Mesenteric fat pad (tissue), 1 donor: ENCODE measurements at places on chromosomes 12 and 14.

- DNase-seq, result no peak
These were observed 9.6 kb upstream of the SYCP3 start for GRCh38 chr12:101748907-101749306.

- DNase-seq, result no peak
These were observed 133.5 kb downstream of the CPNE8 start for GRCh38 chr12:38771871-38772270.

- no peak for DNase-seq
These were observed 152.1 kb upstream of the PLEKHG7 start for GRCh38 chr12:92550661-92551060.

GRCh38 chr12:20028033-20028432, 340.3 kb upstream of the PDE3A start:
- DNase-seq, result no peak

DNA sequence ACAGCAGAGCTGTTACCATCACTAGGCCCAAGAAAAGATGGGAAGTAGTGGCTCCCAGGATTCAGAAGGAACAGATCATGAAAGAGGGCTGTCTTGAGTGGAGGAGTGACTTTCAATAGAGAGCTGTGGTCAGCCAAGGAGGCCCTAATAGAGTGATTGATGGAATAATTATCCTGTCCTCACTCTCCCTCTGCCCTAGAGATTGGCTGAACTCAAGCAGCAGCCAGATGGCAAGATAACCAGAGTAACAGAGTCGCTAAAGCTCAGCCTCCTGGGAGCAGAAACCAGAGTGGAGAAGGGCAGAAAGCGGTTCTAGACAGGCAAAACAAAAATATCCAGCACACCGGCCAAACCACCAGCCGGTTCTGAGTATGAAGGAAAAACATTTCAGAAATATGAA, 23.1 kb downstream of the GMFB start:
- no peak for DNase-seq

DNA sequence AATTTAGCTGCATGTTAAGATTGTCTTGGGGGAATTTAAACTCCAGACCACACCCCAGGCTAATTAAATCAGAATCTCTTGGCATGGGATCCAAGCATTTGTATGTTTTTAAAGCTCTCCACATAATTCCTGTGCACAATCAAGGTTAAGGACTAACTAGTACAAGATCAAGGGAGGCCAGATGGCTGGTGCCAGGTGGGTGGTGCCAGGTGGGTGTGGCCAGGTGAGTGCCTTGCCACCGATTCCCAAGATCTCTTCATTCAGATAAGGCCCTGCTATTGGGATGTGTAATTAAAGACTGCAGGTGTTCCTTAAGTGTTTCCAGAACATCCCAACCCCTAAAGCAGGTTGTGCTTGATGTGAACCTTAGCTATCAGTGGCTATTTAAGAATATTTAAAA, 75.1 kb downstream of the NRXN3 start:
- no peak for DNase-seq

- DNase-seq, result no peak
These were observed 21.4 kb downstream of the ZFC3H1 start for GRCh38 chr12:71642264-71642663.
